Omental fat pad (tissue), 4 donors: ENCODE measurements at places on chromosomes 16 and 17. TPM values are rescaled to one million over a fixed set of nuclear protein-coding genes. Genes with fewer than 3 reads are reported as not detected.

GRCh38 chr16:67000384-67001351, 12.3 kb downstream of the CES4A start:
- DNase-seq = no peak

GRCh38 chr16:6019490-6019991, 921.9 kb upstream of the EEF2KMT start:
- no peak for DNase-seq

DNA sequence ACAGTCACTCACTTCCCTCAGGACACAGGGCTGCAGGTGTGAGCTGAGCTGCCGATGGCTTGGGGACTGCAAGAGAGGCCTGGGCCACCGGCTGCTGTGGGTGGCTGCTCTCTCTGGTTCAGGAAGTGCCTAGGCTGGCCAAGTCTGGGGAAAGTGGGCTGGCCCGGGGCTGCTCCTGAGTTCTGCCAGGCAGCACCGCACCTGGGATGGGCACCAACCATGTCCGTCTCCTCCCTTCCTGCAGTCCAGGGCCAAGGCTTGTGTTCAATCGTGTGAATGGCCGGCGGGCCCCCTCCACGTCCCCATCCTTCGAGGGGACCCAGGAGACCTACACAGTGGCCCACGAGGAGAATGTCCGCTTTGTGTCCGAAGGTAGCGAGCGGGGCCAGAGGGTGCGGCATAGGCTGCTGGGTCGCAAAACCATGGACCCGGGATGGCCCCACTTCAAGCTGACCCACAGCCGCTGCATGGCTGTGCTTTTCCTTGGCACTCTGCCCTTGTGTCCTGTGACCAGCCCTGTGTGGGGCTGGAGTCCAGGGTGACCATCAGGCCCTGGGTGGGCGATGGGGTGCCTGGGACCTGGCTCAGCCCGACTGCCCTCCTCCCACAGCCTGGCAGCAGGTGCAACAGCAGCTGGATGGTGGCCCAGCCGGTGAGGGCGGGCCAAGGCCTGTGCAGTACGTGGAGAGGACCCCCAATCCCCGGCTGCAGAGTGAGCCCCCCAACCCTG, 1.8 kb upstream of the WDR90 start:
- DNase-seq = no peak

DNA sequence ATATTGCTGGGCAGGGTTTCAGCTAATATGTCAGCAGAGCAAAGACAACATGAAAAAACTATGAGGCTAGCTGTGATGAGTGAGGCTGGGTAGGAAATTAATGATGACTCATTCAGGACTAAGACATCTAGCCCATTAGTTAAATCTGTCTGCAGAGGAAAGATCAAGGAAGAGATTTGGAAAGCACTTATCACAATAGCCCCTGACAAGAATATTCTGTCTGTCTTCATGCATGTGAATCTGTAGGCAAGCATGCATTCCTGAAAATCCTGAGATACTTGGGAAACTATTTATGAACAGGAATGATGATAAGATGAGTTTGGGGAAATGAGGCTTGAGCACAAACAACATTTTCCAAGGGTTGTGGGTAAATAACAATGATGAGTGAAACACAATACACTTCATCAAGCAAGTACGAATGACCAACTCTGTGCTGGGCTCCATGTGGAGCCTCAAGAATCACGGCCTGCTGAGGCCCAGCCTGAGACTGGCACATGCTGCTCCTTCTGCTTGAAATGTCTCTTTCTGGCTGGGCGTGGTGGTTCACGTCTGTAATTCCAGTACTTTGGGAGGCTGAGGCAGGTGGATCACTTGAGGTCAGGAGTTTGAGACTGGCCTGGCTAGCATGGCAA, 96.5 kb upstream of the ASIC2 start:
- DNase-seq = no peak

GRCh38 chr17:6145946-6146345, 75.8 kb downstream of the WSCD1 start:
- DNase-seq = no peak

GRCh38 chr16:15743657-15744056, 93.6 kb downstream of the NDE1 start:
- no peak for DNase-seq

DNA sequence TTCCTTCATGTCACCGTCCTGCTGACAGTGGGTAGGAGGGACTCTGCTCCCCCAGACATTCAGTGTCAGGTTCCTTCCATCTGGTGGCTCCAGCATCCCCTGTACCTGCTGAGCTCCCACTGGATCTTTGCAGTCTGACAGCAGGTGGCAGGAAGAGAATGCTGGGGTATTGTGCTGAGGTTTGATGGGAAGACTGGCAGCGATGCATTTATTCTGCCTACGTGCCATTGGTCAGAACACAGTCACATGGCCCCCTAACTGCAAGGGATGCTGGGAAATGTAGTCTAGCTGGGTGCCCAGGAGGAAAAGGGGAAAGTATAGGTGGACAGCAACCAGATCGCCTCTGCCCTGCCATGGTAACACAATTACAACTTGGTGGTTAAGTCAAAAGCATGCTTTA, 44.4 kb downstream of the IRX3 start:
- no peak for DNase-seq

DNA sequence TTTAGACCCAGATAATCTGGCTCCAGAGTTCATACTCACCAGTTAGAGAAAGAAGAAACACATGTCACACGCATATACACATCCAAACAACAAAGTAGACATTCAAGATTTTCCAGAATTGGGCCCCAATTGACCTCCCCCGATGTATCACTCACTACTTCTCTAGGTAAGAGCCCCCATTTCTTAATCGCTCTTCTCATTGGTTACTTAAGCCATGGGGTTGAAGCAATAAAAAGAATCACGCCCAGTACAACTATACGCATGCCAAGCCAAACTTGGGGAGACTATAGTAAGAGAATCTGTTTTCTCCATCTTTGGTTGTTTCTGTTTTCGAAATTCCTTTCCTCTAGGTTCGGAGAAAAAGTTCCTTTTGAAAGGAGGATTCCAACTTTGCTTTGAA, 565 bp downstream of the DDX52 start:
- no peak for DNase-seq

DNA sequence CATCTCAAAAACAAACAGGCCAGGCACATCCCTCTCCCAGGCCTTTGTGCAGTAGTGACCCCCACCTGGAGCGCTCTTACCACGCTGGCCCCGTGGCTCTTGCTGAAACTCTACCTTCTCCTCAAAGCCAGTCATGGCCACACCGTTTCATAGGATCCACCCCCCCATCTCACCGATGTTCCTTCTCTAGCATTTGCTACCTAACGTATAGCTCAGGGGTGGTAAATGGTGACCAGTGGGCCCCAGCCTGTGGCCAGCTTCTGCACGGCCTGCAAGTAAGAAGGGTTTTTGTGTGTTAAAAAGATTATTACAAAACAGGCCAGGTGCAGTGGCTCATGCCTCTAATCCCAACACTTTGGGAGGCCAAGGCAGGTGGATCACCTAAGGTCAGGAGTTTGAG, 43.8 kb downstream of the RMI2 start:
- no peak for DNase-seq

GRCh38 chr17:1434150-1434549, 21.9 kb downstream of the CRK start:
- no peak for DNase-seq

DNA sequence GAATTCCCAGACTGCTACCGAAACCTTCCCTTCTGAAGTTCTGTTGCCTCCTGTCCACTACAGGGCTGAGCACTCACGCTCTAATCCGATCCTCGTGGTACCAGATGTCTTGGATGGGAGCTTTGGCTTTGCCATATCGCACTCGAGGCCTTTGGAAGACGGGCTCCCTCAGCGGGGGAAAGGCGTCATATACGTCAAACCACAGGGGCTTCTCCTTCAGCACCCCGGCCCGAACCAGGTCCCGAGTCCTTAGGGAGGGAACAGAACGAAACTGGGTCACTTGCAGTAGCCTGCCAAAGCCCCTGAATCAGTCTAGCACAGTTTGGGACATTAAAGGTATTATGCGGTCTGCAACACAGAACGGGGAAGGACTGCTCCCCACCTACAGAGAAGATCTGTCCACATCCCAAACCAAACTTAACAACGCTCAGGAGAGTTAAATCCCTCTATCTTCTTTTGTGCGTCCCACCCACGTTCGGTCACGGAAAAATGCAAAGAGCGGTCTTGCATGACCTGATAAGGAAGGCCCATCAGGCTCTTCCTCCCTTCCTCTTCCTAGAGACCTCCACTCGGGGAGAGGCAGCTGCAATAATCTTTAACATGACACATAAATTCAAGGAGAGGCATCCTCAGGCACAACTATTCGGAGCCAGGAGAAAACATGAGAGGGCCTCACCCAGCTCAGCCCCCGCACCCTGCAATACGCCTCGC, 526 bp downstream of the MRPS23 start:
- DNase-seq = no peak

DNA sequence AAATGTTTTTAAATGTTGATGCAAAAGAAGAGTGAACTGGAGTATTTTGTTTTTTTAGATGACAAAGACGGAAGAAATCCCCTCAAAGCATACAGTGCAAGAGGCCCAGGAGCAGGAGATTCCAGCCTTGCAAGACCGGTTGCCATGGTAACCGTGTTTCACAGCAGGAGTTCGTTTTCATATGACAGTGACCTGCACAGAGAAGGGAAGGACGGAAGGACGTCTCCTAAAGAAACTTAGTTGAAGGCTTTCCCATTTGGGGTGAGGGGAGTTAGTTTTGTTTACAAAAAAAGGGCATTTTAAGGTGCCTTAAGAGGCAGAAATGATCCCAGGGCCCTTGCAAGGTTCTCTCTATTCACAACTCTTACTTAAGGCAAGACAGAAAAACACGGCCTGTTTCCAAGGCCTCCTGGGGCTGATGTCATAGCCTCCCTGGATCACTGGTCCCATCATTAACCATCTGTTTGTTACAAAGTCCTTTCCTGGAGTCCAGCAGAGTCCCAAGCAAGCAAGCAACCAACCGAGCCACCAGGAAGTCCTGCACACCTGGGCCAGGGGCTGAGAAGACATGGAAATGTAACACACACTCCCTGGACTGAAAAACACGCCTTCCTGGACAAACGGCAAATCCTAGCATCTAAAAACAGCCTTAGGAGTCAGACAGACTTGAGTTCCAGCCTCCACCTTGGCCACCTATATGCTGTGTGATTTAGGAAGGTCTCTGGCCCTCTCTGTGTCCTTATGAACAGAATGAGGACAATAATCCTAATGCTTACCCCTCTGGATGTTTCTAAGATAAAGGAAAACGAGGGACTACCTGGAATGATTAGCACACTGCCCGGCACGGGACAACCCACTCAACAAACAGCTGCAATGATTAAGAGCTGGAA, 30.3 kb upstream of the RPH3AL start:
- no peak for DNase-seq

DNA sequence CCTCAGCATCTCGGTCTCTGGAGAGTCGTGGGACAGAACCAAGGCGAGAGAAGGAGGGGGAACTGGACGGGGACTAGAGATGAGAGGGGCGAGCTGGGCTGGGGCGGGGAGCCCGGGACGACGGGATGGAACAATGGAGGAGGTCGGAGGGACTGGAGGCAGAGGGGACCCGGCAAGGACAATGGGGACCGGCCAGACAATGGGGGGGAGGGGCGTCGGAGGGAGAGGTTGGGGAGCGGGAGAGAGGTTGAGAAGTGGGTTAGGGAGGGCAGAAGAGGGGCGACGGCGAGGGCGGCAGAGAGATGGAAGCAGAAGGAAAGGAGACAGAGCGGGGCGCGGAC, 719 bp downstream of the NGFR start:
- DNase-seq = no peak

DNA sequence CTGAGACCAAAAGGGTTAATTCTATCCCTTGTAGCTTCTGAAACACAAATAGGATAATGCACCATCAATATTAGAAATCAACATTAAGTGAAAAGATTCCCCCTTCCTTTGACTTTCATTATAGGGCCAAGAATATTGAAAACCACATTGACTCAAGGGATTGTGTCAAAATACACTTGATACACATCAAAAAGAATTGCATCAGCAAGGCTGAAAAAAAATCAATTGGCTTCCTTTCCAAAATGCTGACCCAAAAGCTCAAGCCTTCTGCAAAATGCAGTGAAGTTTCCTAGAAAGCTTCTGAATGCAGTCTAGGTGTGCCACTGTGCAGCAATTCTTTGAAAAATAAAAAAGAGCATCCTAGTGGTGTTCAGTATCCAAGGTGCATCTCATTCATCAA, 674.4 kb downstream of the TOX3 start:
- DNase-seq = no peak

- DNase-seq = no peak
These were observed 1.4 kb downstream of the ARSG start for GRCh38 chr17:68292689-68293040.

GRCh38 chr16:1094124-1094479, 1.9 kb downstream of the C1QTNF8 start:
- DNase-seq = no peak

- no peak for DNase-seq
These were observed 111.2 kb downstream of the CCT6B start for GRCh38 chr17:34850023-34850422.

DNA sequence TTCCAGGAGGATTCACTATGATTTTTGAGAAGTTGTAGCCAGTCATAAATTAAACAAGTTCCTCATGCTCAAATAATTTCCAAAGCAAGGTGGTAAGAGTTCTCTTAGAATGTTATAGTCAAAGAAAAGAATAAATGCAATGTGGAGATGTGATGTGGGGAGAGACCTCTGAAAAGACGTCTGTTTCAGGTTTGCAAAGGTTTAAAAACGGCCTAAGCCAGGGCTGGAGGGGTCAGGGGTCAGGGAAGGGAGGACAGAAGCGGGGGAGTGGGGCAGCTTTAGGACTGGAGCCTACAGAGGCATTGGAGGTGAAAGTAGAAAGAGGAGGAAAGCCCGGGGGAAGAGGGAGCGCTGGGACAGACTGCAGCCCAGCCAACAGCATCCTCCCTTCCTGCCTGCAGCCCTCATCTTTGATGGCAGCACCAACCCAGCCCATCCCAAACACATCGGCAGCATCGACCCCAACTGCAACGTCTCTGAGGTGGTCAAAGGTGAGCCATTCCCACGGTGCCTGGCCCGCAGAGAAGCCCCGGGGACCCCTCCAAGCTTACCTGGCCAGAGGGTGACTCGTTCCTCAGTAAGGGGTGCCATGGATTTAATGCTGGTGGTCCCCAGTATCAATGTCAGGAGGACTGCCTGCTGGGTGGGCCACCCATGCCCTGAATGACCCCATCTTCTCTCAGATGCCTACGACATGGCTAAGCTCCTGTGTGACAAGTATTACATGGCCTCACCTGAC, 11.4 kb downstream of the PDK2 start:
- no peak for DNase-seq

The GRB2 gene
- 87.4 TPM for total RNA-seq

The SNN gene
- 25.9 TPM for total RNA-seq

The TTC19 gene
- total RNA-seq = 66.5 TPM

The MARVELD3 gene
- not detected for total RNA-seq

The MAP3K14 gene
- 9.8 TPM for total RNA-seq

The CMIP gene
- 15.8 TPM for total RNA-seq

The KRTAP4-4 gene
- total RNA-seq = not detected

The OMG gene
- total RNA-seq = 0.84 TPM

The SMTNL2 gene
- 2.8 TPM for total RNA-seq

The TNFSF12 gene
- total RNA-seq = 29.2 TPM

The FOXF1 gene
- total RNA-seq = 1.4 TPM

The SMIM36 gene
- total RNA-seq = not detected

The KRT27 gene
- total RNA-seq = not detected

The TNFRSF13B gene
- total RNA-seq = not detected

The GPR142 gene
- not detected for total RNA-seq

The TOX3 gene
- total RNA-seq = not detected
